ENCODE measurements at places on chromosomes 13 and 19. TPM values are rescaled to one million over a fixed set of nuclear protein-coding genes. Genes with fewer than 3 reads are reported as not detected.

DNA sequence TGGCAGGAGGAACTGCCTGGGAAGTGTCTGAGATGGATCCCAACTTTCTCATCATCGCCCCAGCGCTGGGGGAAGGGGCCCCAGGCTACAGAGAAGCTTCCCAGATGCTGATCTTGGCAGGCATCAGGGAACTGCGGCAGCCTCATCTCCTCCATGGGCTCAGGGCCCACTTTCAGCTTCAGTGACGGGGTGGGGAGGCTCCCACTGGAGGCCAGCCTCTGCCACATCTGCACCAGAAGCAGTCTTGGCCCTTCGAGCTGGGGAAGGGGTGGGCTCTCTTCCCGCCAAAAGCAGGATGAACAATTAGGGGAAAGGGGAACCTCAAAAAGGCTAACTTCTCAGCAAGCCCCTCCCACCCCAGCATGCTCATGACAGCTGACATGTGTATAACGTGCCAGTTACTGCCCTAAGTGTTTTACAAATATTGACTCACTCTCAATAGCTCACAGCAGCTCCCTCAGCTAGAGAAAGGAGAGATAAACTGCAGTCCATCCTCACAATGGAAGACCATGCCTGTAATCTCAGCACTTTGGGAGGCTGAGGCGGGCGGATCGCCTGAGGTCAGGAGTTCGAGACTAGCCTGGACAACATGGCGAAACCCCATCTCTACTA, 7.1 kb upstream of the S1PR2 start:
- H3K4me1 ChIP-seq: peaks cover 9% of the 10 kb centered on the region
- H3K4me3 ChIP-seq: no peak overlapping the region
- DNase-seq: peak; percentile 25
- no peak overlapping the region for H3K27ac ChIP-seq
- H3K36me3 ChIP-seq: no peaks in the 10 kb centered on the region

- DNase-seq: peak; percentile 84
- no peak overlapping the region for H3K4me3 ChIP-seq
- H3K27ac ChIP-seq: peak overlapping the region; percentile 37
- H3K4me1 ChIP-seq: peaks cover 52% of the 10 kb centered on the region
Observed at GRCh38 chr13:26022538-26023292, 29.1 kb downstream of the SHISA2 start.

GRCh38 chr13:73759434-73759833, 374.8 kb downstream of the KLF12 start:
- no peak overlapping the region for H3K27ac ChIP-seq
- no peaks in the 10 kb centered on the region for H3K27me3 ChIP-seq
- no peak overlapping the region for H3K4me3 ChIP-seq

GRCh38 chr13:77113496-77113895, 86.5 kb upstream of the FBXL3 start:
- H3K27me3 ChIP-seq: no peaks in the 10 kb centered on the region
- peaks cover 42% of the 10 kb centered on the region for H3K36me3 ChIP-seq
- H3K4me1 ChIP-seq: peaks cover 16% of the 10 kb centered on the region
- H3K4me3 ChIP-seq: no peak overlapping the region
- H3K27ac ChIP-seq: no peak overlapping the region
- DNase-seq: no peak

GRCh38 chr19:56076498-56076897, 44.6 kb downstream of the ZNF787 start:
- H3K27ac ChIP-seq: no peak overlapping the region
- H3K4me1 ChIP-seq: peaks cover 10% of the 10 kb centered on the region
- no peak overlapping the region for H3K4me3 ChIP-seq
- peaks cover 3% of the 10 kb centered on the region for H3K27me3 ChIP-seq
- H3K36me3 ChIP-seq: no peaks in the 10 kb centered on the region
- DNase-seq: peak; percentile 41

- H3K4me3 ChIP-seq: no peak overlapping the region
- H3K4me1 ChIP-seq: no peaks in the 10 kb centered on the region
- H3K27me3 ChIP-seq: peaks cover 25% of the 10 kb centered on the region
- no peak overlapping the region for H3K27ac ChIP-seq
- DNase-seq: no peak
- H3K36me3 ChIP-seq: no peaks in the 10 kb centered on the region
Observed at GRCh38 chr13:51041710-51042109, 69.4 kb downstream of the C13orf42 start.

DNA sequence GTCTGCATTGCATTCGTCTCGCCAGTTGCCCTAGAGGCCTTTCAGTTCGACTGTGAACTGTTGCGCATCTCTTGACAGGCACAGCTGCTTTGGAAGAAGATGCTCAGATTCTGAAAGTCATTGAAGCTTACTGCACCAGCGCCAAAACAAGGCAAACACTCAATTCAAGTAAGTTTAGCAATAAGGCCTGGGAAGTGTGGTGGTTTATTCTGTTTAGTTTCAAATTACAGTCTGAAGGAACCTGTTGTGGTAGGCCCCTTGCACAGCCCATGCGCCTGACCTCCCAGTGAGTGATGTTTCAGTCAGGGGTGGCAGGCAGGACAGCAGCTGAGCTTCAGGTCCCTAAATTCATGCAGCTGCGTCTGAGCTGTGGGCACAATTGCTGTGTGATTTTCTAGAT, 32.2 kb upstream of the TEX29 start:
- no peaks in the 10 kb centered on the region for H3K4me1 ChIP-seq
- no peak overlapping the region for H3K4me3 ChIP-seq
- DNase-seq: no peak
- H3K27ac ChIP-seq: no peak overlapping the region
- peaks cover 1% of the 10 kb centered on the region for H3K27me3 ChIP-seq
- H3K36me3 ChIP-seq: peaks cover 24% of the 10 kb centered on the region

GRCh38 chr13:30170569-30170968, 136.8 kb downstream of the KATNAL1 start:
- peaks cover 7% of the 10 kb centered on the region for H3K27me3 ChIP-seq
- no peak overlapping the region for H3K4me3 ChIP-seq
- H3K36me3 ChIP-seq: no peaks in the 10 kb centered on the region
- no peak overlapping the region for H3K27ac ChIP-seq
- DNase-seq: no peak
- H3K4me1 ChIP-seq: peaks cover 13% of the 10 kb centered on the region

DNA sequence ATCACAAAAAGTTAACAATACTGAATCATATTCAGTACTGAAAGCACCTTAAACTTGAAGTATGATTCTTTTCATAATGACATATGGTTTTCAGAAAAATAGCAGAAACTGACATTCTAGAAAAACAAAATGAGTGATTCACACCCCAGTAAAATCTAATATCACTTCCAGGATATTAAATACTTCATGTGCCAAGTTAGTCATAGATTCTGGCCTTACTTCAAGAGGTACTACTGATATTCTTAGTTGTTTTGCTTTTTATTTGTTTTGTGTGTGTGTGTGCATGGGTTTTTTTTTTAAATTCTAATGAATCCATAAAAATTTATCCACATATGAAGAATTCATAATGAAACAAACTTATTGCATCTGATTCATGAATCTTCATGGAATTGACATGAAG, 207.9 kb upstream of the UFM1 start:
- H3K4me3 ChIP-seq: no peak overlapping the region
- H3K36me3 ChIP-seq: no peaks in the 10 kb centered on the region
- H3K27ac ChIP-seq: no peak overlapping the region
- no peaks in the 10 kb centered on the region for H3K4me1 ChIP-seq
- DNase-seq: no peak

DNA sequence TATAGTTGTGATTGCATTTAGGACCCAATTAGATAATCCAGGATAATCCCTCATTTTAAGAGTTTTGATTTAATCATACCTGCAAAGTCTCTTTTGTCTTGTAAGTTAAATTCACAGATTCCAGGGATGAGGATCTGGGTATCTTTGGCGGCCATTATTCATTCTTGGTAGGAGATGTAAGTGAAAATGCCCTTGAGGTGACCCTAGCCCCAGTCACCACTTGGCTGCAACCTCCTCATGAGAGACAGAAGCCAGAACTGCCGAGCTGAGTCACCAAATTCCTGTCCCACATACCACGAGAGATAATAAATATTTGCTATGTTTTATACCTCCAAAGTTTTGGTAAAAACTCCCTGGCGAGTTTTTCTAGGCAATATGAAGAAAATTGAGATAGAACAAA, 389.4 kb downstream of the RFC3 start:
- peak; percentile 68 for DNase-seq
- H3K27ac ChIP-seq: peak overlapping the region; percentile 65
- peak overlapping the region; percentile 38 for H3K4me3 ChIP-seq
- no peaks in the 10 kb centered on the region for H3K36me3 ChIP-seq
- no peaks in the 10 kb centered on the region for H3K27me3 ChIP-seq

GRCh38 chr13:30565658-30566057, 52.1 kb upstream of the USPL1 start:
- no peak overlapping the region for H3K4me3 ChIP-seq
- H3K36me3 ChIP-seq: no peaks in the 10 kb centered on the region
- no peak for DNase-seq

DNA sequence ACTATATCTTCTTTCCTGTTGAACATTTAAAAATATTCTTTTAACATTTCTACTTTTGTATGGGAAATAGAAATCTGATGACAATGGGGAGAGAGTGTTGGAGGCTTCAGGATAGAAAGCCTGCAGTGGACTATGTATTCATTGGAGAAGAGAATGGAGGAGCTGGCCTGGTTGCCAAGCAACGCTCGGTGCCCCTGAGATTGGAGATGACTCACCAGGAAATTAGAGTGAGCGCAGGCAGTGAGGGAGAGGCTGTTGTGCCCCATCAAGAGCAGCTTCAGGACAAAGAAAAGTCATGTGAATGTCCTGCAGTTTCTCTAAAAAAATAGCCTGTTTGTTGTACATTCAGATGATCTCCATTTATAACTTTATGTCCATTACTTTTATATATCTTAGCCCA, 48.7 kb upstream of the ZNF835 start:
- H3K36me3 ChIP-seq: peaks cover 5% of the 10 kb centered on the region
- H3K4me1 ChIP-seq: no peaks in the 10 kb centered on the region
- peaks cover 1% of the 10 kb centered on the region for H3K27me3 ChIP-seq
- H3K4me3 ChIP-seq: no peak overlapping the region
- no peak overlapping the region for H3K27ac ChIP-seq

- no peak overlapping the region for H3K27ac ChIP-seq
- H3K4me3 ChIP-seq: no peak overlapping the region
- H3K27me3 ChIP-seq: no peaks in the 10 kb centered on the region
- DNase-seq: no peak
- no peaks in the 10 kb centered on the region for H3K4me1 ChIP-seq
Observed at GRCh38 chr13:89846926-89847585, 1500.4 kb upstream of the MIR17HG start.

- DNase-seq: no peak
- no peaks in the 10 kb centered on the region for H3K36me3 ChIP-seq
- H3K27ac ChIP-seq: no peak within 1 kb of the TSS
- H3K4me1 ChIP-seq: no peaks in the 10 kb centered on the region
- no peak within 1 kb of the TSS for H3K4me3 ChIP-seq
Observed at GRCh38 chr19:41708481-41708880, at the start of gene CEACAM5. CEACAM5 (plus strand) TSS chr19:41708626; CDS start chr19:41708732, 106 bp downstream.

- no peak overlapping the region for H3K27ac ChIP-seq
- no peaks in the 10 kb centered on the region for H3K36me3 ChIP-seq
- peak; percentile 13 for DNase-seq
- H3K4me1 ChIP-seq: no peaks in the 10 kb centered on the region
- H3K4me3 ChIP-seq: no peak overlapping the region
Observed at GRCh38 chr13:111370570-111371535, 50.4 kb downstream of the TEX29 start.

GRCh38 chr19:58108546-58108817, 10.5 kb upstream of the ZSCAN18 start:
- no peak overlapping the region for H3K27ac ChIP-seq
- no peaks in the 10 kb centered on the region for H3K27me3 ChIP-seq
- H3K4me3 ChIP-seq: no peak overlapping the region
- no peaks in the 10 kb centered on the region for H3K4me1 ChIP-seq
- peaks cover 48% of the 10 kb centered on the region for H3K36me3 ChIP-seq

DNA sequence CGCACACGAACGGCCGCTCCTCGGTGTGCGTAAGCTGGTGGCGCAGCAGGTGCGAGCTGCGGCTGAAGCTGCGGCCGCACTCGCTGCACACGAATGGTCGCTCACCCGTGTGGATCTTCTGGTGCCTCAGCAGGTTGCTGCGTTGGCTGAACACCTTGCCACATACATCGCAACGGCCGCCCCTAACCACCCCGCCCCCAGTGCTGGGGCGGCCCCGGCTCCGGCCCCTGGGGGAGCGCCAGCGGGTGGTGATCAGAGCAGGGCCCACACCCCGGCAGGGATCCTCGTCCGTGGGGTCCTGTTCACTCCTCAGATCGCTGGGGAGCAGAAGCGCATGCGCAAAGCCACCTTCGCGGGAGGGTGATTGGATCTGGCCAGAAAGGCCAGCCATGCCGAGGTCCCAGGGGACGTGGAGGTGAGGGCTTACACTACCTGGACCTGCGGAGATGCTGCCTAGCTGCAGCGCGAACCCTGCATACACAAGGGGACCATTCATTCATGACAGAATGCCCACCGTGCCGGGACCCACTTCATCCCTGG, 4.7 kb upstream of the UBE2M start:
- peaks cover 11% of the 10 kb centered on the region for H3K27me3 ChIP-seq
- peaks cover 10% of the 10 kb centered on the region for H3K36me3 ChIP-seq
- H3K4me3 ChIP-seq: peak overlapping the region; percentile 71

DNA sequence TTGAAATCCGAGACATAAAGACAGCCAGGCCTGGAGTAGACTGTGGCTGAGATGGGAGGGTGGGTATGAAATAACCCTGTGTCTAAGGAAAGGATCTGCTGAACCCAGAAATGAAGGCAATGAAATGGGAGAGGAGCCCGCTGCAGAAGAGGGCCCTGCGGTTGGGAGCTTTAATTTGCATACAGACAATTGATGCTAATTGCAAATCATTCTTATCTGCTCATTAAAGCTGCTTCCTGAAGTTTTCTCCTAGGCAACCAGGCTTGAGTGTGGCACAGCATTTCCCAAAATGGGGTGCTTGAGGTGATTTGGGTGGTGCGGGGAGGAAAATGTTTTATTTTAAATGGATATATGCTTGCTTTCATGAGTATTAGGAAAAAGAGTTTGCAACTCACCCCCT, 55.4 kb downstream of the DPF1 start:
- H3K4me1 ChIP-seq: no peaks in the 10 kb centered on the region
- DNase-seq: no peak
- H3K27me3 ChIP-seq: no peaks in the 10 kb centered on the region
- no peak overlapping the region for H3K4me3 ChIP-seq
- no peak overlapping the region for H3K27ac ChIP-seq
- H3K36me3 ChIP-seq: peaks cover 6% of the 10 kb centered on the region

DNA sequence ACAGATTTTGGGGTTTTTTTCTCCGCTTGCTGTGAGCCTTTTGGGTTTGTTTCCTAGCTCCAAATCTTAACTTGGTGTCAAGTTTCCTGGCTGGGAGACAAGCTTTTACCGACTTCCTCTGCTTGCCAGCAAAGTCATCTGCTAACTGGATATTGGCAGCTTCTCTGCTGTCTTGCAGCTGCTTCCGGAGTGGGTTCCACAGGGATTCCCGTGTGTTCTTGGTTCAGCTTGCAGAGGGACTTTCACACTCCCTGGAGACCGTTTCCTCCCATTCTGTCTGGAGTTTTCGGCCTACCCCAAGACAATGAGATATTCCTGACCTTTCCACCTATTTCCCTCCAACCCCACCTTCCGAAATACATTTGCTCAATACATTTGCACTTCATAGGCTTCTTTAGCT, 2.2 kb upstream of the COLGALT1 start:
- H3K27me3 ChIP-seq: peaks cover 4% of the 10 kb centered on the region
- peak overlapping the region; percentile 73 for H3K4me3 ChIP-seq
- peak; percentile 82 for DNase-seq

The ZNF681 gene
- 0.75 TPM for total RNA-seq

The HSH2D gene
- total RNA-seq: not detected

The CEACAM6 gene
- not detected for total RNA-seq

The RGCC gene
- total RNA-seq: not detected

Measured in HFFc6 (cell line).